KG1 (cell line): ENCODE measurements at places on chromosomes 4 and X.

DNA sequence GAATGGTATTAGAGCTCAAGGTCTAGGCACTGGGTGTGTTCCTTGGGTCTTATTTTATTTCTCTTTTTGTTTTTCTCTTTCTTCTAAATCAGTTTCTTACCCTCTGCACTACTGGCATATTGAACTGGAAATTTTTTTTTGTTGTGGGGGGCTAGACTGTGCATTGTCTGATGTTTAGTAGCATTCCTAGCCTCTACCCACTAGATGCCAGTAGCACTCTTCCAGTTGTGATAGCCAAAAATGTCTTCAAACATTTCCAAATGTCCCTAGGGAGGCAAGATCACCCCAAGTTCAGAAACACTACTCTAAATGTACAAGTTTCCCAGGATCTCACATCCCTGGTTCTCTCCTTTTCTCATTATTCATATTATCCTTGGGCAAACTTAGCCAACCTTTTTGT lies 69.8 kb upstream of the AMOT start:
- DNase-seq: no peak

GRCh38 chr4:14392378-14392777 lies 609.9 kb upstream of the CPEB2 start:
- no peak for DNase-seq

- DNase-seq: no peak
Measured at GRCh38 chrX:38654302-38654701, 93.0 kb downstream of the TSPAN7 start.

GRCh38 chr4:7199771-7200441 lies 7.6 kb downstream of the SORCS2 start:
- DNase-seq: no peak

- DNase-seq: no peak
Measured at GRCh38 chrX:151722241-151722846, 6.5 kb downstream of the FATE1 start.

DNA sequence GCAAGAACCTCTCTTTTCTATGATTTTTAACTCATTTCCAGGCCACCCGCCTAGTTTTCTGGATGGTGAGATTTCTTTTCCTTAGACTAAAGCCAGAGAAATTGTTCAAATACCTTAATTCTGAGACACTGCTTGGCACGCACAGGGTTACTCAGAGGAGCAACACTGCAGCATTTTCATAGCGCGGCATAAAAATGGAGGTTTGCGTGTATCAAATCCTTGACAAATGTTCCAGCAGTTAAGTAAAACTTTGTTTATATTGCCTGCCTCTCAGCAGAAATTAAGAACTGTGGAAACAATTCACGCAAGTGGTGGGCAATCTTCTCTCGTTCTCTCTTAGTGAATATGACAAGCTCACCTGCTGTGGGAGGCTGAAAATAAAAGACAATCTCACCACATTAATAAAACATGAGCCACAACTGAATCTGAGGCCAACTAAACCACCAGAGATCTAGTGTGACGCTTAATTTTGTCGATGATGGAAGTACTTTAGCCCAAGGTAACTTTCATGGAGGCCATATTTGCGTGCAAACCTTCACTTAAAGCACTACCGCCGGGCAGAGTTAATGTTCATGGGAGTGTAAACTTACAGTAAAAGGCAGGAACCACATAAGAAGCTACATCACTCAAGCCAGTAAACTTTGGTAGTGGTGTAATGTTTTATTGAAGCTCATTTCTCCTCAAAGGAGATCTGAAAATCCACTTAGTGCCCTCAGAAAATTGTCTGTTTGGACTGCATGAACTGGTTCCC lies 894.8 kb upstream of the EPHA5 start:
- no peak for DNase-seq

- DNase-seq: no peak
Measured at GRCh38 chrX:49184294-49185281, 1.6 kb downstream of the PRICKLE3 start.

GRCh38 chr4:158915683-158916241 lies 146.9 kb downstream of the FNIP2 start:
- no peak for DNase-seq

DNA sequence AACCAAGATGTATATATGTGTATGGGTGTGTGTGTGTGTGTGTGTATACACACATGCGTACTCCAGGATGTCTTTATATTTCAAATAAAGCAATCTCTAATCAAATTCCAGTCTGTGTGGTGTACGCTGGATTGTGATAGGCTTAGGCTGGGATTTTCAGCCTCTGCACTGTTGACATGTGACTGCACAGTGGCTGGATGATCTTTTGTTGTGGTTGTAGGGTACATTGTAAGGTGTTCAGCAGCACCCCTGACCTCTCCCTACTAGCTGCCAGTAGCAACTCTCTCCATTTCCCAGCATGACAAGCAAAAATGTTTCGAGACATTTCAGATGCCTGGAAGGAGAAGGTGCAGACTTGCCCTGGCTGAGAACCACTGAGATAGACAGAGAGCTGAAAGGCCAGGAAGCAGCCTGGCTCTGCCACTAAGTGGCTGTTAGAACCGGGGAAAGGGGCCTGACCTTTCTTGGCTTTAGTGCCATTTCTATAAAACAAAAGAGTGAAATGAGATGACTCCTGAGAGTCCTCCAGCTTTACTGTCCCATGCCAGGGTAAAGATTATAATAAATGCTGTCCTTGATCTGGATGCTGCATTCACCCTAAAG lies 10.5 kb downstream of the PGM2 start:
- DNase-seq: no peak

GRCh38 chr4:107069049-107069448 lies 32.9 kb upstream of the DKK2 start:
- DNase-seq: no peak

GRCh38 chrX:9252182-9252581 lies 212.7 kb upstream of the TBL1X start:
- no peak for DNase-seq
